ENCODE measurements at places on chromosomes 6 and 20. TPM values are rescaled to one million over a fixed set of nuclear protein-coding genes. Genes with fewer than 3 reads are reported as not detected.

GRCh38 chr20:10157549-10157948 lies 61.1 kb upstream of the SNAP25 start:
- DNase-seq, result no peak

HAO1 gene
- polyA plus RNA-seq, result not detected

- peak; percentile 16 for DNase-seq
These were observed 207.5 kb downstream of the FOXC1 start for GRCh38 chr6:1817033-1817761.

CST4 gene
- not detected for polyA plus RNA-seq
